Activated CD4-positive, CD25-positive, alpha-beta regulatory T cell treated with anti-CD3 and anti-CD28 coated beads, Interleukin-2, amount 50 U/mL, for 24 hours (primary cell): ENCODE measurements at places on chromosomes 12 and 14.

DNA sequence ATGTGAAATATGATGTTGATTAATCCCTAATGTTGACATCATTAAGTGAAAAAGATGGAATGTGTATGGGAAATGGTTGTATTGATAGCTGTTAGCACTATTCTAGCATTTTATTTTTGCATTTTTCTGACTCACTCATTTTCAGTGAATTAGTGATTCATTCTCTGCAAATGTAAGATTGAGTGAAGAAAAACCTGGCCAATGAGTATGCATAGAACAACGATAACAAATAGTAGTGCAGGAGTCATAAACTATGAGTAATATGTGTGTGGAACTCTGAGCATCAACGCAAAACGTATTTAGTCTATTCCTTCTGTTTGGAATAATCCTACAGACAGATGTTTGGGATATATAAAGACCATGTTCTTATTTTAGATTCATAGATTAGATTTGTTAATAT, 76.3 kb upstream of the RTL1 start:
- no peak for ATAC-seq

GRCh38 chr14:44154874-44155273, 352.2 kb downstream of the FSCB start:
- no peak for ATAC-seq

DNA sequence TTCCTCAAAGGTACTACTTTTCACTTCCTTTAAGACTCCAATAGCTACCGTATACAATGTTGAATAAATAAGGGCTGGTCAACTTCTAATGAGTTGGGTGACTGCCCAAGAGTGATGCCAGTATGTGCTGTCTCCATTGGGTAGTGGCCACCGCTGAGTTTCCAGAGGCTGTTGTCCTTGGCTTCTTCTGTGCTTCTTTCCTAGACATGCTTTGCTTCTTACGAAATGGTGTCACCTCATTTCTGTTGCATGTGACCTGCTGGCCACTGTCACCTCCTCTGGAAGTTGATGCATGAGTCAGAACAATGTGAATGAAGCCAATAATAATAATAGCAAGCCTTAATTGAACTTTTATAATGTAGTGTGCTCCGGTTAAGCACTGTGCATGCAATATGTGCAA, 7.5 kb upstream of the NID2 start:
- no peak for ATAC-seq

GRCh38 chr12:118398940-118399339, 22.6 kb downstream of the SUDS3 start:
- ATAC-seq = no peak

DNA sequence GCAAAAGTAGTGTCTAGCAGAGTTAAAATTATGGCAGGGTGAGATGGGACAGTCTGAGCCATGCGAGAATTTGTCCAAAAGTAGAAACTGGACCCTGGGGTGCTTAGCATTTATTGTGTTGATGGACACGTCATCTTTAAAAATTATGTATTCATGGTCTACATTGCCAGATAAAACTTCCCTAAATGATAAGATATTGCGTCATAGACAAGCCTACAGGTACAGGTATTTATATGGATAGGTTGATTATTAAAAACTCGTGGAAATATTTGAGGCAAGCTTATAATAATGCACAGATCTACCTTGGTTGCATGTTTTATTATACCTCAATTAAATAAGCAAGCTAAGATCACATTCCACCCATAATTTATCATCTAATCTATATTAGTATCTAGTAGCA, 196.0 kb upstream of the PDZRN4 start:
- ATAC-seq = no peak

DNA sequence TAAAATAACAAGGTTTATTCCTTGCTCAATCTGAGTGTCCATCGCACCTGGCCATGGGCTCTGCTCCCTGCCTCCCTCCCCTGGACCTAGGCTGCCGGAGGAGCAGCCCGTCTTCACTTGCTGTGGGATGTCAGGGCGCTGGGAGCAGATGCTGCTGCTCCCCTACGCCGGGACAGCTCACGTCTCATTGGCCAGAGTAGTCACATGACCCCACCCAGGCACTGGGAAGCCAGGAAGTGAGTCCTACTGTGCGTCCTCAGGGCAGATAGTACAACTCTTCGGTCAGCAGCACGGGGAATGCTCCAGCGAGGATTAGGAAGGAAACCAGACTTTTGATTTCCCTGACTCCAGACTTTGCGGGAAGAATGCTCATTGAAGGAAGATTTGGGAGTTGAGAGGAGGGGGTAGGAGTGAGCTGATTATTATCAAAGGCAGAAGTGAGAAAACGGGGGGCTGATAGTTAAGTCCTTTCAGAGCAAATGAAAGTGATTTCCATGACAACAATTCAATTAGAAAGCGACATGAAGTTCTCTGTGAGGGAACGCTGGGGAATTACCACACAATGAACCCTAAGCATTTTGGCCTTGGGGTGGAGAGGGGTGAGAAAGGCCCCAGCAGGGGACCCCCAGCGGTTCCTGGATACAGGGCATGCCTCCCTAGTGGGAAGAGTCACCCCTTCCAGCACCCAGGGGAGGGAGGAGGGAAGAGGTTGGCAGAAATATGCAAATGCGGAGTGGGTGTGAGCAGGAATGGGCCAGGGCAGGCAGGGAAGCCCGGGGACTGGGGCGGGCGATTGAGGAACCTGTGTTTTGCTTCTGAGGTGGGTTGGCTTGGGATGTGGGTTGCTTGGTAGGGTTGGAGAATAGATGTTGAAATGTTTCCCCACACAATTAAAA, 215.5 kb downstream of the AACS start:
- no peak for ATAC-seq

DNA sequence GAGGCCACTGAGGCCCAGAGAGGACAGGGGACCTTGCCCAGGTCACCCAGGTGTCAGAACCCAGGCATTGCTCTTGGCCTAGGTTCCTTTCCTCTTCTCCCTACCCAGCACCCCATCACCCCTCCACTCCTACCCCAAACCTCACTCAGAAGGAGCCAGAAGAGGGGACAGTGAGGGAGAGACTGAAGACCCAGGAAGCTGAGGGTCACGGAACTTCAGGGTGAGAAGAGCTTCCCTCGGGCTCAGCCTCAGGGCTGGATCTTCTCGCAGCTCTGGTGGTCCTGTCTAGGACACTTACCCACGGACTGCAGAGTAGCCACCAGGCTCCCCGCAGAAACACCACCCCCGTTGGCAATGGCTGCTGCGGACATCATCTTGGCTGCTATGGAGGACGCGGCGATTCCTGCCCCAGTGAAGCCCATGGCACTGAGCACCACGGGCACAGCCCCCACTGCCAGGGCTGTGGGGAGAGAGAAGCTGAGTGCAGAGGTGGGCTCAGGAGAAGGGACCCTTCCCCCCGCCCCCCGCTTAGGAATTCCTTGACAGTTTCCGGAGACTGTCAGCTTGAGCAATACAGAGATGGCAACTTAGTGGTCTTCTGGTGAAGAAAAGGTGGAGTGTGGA, 1.1 kb downstream of the IFI27L2 start:
- ATAC-seq = no peak

- no peak for ATAC-seq
Observed at GRCh38 chr14:68195126-68195525, 375.5 kb downstream of the RAD51B start.

- no peak for ATAC-seq
Observed at GRCh38 chr12:112836736-112837628, 45.4 kb downstream of the RPH3A start.

GRCh38 chr14:65312859-65313258, 99.7 kb upstream of the FUT8 start:
- no peak for ATAC-seq

DNA sequence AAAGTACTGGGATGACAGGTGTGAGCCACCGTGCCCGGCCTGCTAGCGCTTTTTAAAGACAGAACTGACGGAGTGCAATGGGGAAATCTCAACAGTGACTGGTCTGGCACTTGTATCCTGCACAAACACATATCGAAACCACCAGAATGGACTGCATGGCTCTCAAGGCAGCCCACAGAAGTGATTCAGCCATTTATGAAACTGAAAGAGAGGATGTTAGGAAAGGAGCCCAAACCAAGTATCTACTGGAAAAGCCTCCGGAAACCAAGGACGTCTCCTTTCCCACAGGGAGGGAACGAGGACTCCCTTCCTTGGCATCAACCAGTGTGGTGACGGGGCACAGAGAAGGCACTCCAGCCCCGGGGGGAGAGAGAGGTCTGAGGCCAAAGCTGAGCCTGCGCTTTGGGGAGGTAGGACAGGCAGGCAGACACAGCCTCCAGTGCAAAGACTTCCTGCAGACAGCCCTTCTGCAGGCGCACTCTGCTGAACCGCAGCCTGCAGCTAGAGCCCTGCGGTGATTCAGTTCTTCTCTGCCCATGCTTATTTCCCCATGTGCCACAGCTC, 16.5 kb downstream of the SLC15A4 start:
- no peak for ATAC-seq

GRCh38 chr12:92928421-92928961, 604 bp downstream of the EEA1 start:
- ATAC-seq = peak; percentile 49

- ATAC-seq = no peak
Observed at GRCh38 chr14:70045844-70046535, 142.8 kb downstream of the SLC8A3 start.

GRCh38 chr14:68794130-68794850, 1.4 kb upstream of the ZFP36L1 start:
- ATAC-seq = peak; percentile 29

DNA sequence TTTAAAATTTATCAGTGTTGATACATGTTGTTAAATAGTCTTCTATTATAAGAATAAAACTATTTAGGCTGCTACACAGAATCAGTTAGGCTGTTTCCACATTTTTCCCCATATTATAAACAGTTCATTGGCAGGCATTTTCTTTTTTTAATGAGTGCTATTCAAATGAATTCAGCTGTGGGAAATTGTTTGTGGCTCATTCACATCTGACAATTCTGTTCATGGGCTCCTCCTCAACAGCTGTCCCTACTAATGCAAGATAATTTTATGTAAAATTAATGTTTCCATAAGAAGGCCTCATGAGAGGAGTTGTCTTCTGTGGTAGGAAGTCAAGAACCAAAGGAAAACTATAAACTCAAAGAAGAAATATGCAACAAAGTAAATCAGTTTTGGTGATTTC, 218.0 kb downstream of the PPFIA2 start:
- ATAC-seq = no peak

GRCh38 chr12:49253033-49253623, 11.8 kb upstream of the TUBA1C start:
- no peak for ATAC-seq

GRCh38 chr12:94551810-94552209, 92.1 kb upstream of the CEP83 start:
- no peak for ATAC-seq

DNA sequence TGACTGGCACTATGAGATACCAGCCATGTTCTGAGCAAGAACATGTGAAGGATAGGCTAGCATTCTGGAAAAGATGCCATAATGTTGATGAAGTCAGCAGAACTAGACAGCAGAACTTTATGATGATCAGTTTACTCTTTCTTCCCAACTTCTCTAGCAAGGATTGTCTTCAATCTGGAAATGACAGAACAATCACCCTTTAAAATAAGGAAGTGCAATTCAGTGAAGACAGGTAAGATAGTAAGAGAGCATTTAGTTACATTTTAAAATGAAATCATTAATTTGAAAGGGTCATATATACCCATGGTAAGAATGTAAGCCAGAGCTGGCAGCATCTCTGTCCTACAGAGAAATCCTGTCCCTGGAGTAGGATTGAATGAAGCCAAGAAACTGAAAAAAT, 66.0 kb upstream of the C12orf71 start:
- no peak for ATAC-seq

GRCh38 chr14:21825149-21825743, 151.6 kb upstream of the OR4E1 start:
- peak; percentile 90 for ATAC-seq

GRCh38 chr12:122403831-122404230, 18.6 kb downstream of the CLIP1 start:
- ATAC-seq = peak; percentile 8

GRCh38 chr12:22856178-22856577, 231.2 kb downstream of the ETNK1 start:
- ATAC-seq = no peak

DNA sequence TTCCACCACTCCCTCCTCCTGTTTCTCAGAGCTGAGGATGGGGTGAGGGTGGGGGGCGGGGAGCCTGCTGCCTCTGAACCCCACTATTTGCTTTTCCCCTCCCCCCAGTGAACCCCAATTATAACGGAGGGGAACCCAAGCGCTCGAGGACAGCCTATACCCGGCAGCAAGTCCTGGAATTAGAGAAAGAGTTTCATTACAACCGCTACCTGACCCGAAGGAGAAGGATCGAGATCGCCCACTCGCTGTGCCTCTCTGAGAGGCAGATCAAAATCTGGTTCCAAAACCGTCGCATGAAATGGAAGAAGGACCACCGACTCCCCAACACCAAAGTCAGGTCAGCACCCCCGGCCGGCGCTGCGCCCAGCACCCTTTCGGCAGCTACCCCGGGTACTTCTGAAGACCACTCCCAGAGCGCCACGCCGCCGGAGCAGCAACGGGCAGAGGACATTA, 1.1 kb downstream of the HOXC4 start:
- ATAC-seq = no peak

DNA sequence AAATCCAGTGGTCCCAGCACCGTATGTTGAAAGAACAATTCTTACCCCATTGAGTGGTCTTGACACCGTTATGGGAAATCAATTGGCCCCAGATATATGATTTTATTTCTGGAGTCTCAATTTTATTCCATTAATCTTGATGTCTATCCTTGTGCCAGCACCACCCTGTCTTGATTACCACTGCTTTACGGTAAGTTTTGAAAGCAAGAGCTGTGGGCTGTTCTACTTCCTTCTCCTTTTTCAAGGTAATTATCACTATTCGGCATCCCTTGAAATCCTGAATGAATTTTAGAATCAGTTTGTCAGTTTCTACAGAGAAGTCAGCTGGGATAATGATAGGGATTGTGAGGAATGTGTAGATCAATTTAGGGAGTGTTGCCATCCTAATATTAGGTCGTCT, 160.8 kb upstream of the SFSWAP start:
- no peak for ATAC-seq

GRCh38 chr12:48025281-48025680, 21.0 kb upstream of the COL2A1 start:
- no peak for ATAC-seq

DNA sequence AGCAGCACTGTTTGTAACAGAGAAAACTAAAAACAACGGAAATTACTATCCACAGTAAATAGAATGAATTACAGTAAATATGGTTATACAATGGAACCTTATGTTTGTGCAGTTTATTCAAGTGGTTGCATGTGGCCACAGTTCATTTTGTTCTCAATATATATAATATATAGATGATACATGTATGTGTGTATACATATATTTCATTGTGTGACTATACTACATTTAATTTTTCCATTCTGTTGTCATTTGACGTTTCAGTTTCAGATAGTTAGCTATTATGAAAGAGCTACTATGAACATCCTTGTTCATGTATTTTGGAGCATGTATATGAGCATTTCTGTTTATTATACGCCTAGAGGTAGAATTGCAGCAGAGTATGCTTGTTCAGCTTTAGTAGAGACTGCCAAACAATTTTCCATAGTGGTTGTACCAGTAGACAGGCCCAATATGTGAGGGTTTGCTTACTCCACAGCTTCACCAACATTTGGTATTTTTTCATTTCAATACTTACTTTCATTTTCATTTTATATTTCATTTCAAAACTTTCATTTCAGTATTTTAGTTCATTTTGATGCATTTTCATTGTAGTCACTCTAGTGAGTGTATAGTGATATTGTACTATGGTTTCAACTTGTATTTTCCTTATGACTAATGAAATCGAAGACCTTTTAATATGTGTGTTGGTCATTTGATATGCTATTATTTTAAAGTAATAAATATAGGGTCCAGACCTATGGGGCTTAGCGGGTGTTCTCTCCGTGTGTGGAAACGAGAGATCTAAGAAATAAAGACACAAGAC, 141.5 kb upstream of the FGD4 start:
- ATAC-seq = peak; percentile 74
